Stimulated activated CD4-positive, alpha-beta T cell treated with anti-CD3 and anti-CD28 coated beads, Interleukin-15, amount 100 ng/mL, for 48 hours (primary cell): ENCODE measurements at places on chromosomes 11 and 22.

- DNase-seq, result no peak
Measured at GRCh38 chr11:72007587-72007986, 8.9 kb downstream of the IL18BP start.

DNA sequence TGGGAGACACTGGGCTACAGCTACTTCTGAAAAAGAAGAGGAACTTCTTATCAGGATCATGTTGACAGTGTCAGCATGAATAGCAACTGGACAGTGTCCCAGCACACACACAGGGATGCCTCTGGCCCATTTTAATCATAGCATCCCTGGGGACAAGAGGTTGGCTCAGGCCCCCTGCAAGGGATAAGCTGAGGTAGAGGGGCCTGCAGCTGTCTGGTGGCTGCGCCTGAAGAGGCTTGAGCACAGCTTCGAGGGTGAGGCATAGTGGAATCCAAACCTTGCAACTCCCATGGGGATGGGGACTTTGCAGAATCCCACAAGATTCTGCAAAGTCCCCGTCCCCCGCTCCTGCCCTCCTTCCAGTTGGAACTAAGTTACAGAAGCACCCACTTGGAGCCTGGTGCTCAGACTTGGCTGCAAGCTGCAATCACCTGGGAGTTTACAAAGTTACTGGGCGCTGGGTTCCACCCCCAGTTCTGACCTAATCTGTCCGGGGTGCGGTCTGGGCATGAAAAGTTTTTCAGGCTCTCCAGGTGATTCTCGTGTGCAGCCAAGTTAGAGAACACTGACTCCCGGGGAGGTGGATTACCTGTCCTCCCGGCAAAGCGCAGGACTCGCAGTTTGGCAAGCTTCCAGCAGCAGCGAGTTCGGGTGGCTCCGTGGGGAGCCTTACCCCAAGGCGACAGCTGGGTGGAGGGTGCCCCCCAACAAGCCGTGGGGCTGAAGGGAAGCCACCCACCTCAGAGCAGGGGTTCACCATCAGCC lies 16.0 kb upstream of the LINC01488 start:
- no peak for DNase-seq

DNA sequence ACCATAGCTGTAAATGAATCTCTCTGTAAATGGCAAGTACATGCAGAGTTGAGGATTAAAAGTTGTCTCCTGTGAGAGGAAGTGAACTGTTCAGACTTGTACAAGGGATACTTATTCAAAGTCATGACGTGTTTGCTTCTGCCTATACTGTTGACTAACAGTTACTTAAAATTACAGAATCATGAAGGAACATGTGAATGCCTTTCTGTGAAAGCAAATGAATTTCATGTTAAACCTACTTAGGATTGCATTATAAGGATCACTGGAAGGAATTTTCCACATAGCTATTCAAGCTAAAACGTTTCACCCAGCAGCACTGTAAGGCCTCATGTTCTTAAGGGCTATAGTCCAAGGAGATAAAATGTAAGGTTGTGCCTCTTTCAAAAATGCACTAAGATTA lies 93.4 kb upstream of the BIRC3 start:
- no peak for DNase-seq

DNA sequence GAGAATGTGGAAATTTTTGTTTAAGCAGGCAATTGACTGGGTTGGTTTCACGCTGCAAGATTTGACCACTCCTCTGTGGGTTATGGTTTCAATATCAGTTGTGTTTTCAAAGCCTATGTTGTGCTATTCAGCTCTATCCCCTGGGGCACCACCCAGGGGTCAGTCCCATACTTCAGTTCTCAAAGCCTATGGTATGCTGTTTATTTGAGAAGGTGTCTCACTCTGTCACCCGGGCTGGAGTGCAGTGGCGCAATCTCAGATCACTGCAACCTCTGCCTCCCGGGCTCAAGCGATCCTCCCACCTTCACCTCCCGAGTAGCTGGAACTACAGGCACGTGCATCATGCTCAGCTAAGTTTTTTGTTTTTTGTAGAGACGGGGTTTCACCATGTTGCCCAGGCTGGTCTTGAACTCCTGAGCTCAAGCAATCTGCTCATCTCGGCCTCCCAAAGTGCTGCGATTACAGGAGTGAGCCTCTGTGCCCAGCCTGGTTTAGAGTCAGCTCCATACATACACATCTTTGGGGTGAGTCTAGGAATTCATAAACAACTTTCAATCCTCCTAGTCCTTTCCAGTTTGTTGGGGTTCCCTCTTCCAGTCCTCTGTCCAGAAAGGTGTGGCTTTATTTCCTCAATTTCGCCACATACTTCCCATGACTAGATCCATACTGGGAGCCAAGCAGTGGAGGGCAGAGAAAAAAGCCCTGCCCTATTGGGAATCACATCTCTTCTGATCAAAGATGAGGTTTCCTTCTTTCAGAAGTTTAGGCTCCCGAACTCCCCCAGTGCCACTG lies 35.0 kb upstream of the MAPK1 start:
- no peak for DNase-seq

DNA sequence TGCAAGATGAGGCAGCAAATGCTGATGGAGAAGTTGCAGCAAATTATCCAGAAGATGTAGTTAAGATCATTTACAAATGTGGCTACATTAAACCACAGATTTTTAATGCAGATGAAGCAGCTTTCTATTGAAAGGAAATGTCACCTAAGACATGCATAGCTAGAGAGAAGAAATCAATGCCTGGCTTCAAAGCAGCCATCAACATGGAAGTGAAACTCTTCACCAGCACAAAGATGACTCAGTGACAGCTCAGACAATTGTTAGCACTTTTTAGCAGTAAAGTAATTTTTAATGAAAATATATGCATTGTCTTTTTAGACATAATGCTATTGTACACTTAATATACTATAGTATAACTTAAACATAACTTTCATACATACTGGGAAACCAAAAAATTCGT lies 71.4 kb downstream of the FANCF start:
- DNase-seq, result no peak

- no peak for DNase-seq
Measured at GRCh38 chr11:29449281-29450074, 567.4 kb downstream of the KCNA4 start.

- no peak for DNase-seq
Measured at GRCh38 chr11:19524171-19524671, 188.4 kb upstream of the NAV2 start.
